Uterus (tissue), 4 donors: ENCODE measurements at places on chromosomes 1 and 21. TPM values are rescaled to one million over a fixed set of nuclear protein-coding genes. Genes with fewer than 3 reads are reported as not detected.

The SCYL3 gene
- total RNA-seq = 17.5 TPM

The OR2AK2 gene
- total RNA-seq = not detected

The KCND3 gene
- total RNA-seq = 5.0 TPM

The ACTL8 gene
- total RNA-seq = not detected

The COL11A1 gene
- not detected for total RNA-seq

The CSTB gene
- 7.9 TPM for total RNA-seq

The TSACC gene
- not detected for total RNA-seq

The PLA2G2C gene
- total RNA-seq = not detected

The IFNLR1 gene
- 1.3 TPM for total RNA-seq

The CZIB gene
- 78.9 TPM for total RNA-seq

The LCE1F gene
- not detected for total RNA-seq

The SELL gene
- 0.70 TPM for total RNA-seq

The APOBEC4 gene
- total RNA-seq = not detected

The SPATA45 gene
- total RNA-seq = not detected

The CREG1 gene
- 74.6 TPM for total RNA-seq

The ACP6 gene
- total RNA-seq = 7.7 TPM

The OR6P1 gene
- total RNA-seq = not detected

The IL19 gene
- total RNA-seq = not detected

The DCST1 gene
- 1.1 TPM for total RNA-seq

The KRTAP11-1 gene
- not detected for total RNA-seq

The BEST4 gene
- 0.21 TPM for total RNA-seq

The DCLRE1B gene
- total RNA-seq = 2.4 TPM

The S100A9 gene
- 69.7 TPM for total RNA-seq
